ENCODE measurements at places on chromosomes 3 and 15.

DNA sequence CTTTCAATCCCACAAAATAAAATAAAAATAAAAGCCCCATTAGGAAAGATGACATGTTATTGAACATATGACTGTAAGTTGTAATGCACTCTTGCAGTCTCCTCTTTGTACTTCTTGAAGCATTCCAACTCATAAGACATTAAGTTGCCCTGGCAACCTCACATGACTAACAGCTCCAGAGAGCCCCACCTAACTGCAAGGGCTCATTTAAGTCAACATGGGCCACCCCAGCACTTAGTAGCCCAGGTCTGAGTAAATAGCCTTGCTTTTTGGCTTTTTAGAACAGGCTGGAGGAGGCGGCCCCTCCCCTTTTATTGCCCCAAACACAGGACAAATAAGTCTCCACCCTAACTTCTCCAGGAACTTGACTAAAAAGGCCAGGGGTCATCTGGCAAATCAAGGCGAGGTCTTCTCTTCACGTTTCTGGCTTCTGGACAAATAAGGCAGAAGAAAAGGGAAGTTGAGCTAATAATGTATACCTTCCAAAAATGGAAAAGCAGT is 135.1 kb downstream of the TMCO5A start:
- H3K4me1 ChIP-seq = peaks cover 29% of the 10 kb centered on the region
- peak overlapping the region; percentile 79 for H3K27ac ChIP-seq
- no peaks in the 10 kb centered on the region for H3K27me3 ChIP-seq
- DNase-seq = peak; percentile 66

DNA sequence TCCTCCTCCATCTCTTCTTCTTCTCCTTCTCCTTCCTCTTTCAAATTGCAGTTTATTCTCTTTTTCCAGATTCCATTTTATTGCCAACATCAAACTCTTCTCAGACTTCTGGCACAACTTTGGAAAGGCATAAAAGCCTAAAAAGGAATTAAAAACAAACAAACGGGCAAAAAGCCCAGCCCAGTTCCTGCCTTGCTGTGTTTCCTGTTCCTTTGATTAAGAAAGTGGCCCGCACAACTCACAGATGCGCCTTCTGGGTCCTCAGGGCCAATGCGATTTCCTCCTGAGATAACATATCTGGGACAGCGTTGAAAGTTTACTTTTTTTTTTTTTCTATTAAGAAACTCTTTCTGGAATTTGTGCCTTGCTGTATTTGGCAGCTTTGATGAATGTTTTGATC is 158.7 kb upstream of the UBE3A start:
- no peak overlapping the region for H3K4me3 ChIP-seq
- no peak overlapping the region for H3K27ac ChIP-seq
- DNase-seq = no peak
- H3K27me3 ChIP-seq = no peaks in the 10 kb centered on the region
- H3K36me3 ChIP-seq = no peaks in the 10 kb centered on the region
- no peaks in the 10 kb centered on the region for H3K4me1 ChIP-seq

GRCh38 chr3:107124885-107125284 is 252.4 kb upstream of the CCDC54 start:
- no peaks in the 10 kb centered on the region for H3K27me3 ChIP-seq
- H3K36me3 ChIP-seq = no peaks in the 10 kb centered on the region
- H3K4me3 ChIP-seq = no peak overlapping the region
- DNase-seq = no peak

GRCh38 chr15:101497484-101498034 is 8.1 kb upstream of the PCSK6 start:
- DNase-seq = no peak
- peaks cover 15% of the 10 kb centered on the region for H3K4me1 ChIP-seq
- no peaks in the 10 kb centered on the region for H3K36me3 ChIP-seq

GRCh38 chr3:4684976-4685375 is 191.8 kb downstream of the ITPR1 start:
- H3K4me3 ChIP-seq = no peak overlapping the region
- no peak overlapping the region for H3K27ac ChIP-seq
- no peaks in the 10 kb centered on the region for H3K27me3 ChIP-seq
- no peak for DNase-seq

- no peaks in the 10 kb centered on the region for H3K36me3 ChIP-seq
- DNase-seq = no peak
- H3K4me3 ChIP-seq = no peak overlapping the region
- no peaks in the 10 kb centered on the region for H3K27me3 ChIP-seq
- no peak overlapping the region for H3K27ac ChIP-seq
These were observed 370.8 kb upstream of the SUCLG2 start for GRCh38 chr3:68025189-68025588.

All from upper lobe of right lung (tissue), 1 donor.